ENCODE measurements at places on chromosomes 4 and X. TPM values are rescaled to one million over a fixed set of nuclear protein-coding genes. Genes with fewer than 3 reads are reported as not detected.

Gene GAGE12H
- total RNA-seq: not detected

Gene PNMA5
- 0.11 TPM for total RNA-seq

Gene MAGEA2
- not detected for total RNA-seq

Gene SLC26A1
- not detected for total RNA-seq

Gene AKAP4
- total RNA-seq: not detected

Gene SRPX2
- not detected for total RNA-seq

Gene SPANXC
- not detected for total RNA-seq

DNA sequence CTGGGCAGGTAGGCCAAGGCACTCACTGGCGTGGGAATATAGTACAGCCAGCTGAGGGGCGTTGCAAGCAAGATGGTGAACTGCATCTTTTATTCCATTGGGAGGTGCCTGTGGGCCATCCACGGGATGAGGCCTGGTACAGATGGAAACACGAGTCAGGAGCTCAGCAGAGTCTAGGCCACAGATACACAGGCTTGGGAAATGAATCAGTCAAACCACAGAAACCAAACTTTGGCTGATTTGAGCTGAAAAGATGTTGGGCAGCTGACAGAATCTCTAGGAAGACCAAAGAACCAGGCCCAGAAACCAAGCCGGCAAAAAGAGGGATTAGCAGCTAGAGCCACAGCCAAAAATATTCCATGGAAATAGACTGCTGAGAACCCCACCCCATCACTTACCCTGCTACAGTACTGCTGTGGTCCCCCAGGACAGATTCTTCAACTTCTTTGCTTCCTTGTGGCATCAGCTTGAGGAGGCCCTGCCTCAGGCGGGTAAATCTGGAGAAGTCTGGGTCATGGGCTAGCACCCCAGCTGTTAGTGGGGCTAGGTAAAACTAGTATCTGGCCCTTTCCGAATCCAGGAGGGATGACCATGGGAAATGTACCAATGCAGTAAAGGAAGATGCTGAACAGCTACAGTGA, 75.4 kb downstream of the TMEM131L start:
- H3K4me1 ChIP-seq: peaks cover 21% of the 10 kb centered on the region
- H3K27me3 ChIP-seq: no peaks in the 10 kb centered on the region
- H3K36me3 ChIP-seq: no peaks in the 10 kb centered on the region
- H3K4me3 ChIP-seq: no peak overlapping the region
- no peak for DNase-seq

DNA sequence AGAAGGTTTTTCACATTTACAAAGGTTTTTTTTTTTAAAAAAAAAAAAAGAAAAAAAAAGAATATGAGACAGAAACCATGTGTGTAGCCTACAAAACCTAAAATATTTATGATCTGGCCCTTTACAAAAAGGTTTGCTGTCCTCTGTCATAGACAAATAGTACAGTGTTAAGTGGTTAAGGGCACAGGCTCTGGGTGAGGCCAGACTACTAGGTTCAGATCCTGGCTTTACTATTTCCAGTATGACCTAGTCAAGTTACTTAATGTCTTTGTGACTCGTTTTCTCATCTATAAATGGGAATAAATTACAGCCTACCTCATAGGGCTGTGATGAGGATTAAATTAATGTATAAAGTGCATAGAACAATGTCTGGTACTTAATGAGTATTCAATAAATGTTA, 56.5 kb downstream of the GAB1 start:
- no peaks in the 10 kb centered on the region for H3K36me3 ChIP-seq
- no peaks in the 10 kb centered on the region for H3K27me3 ChIP-seq
- peaks cover 5% of the 10 kb centered on the region for H3K4me1 ChIP-seq
- DNase-seq: no peak
- no peak overlapping the region for H3K27ac ChIP-seq

DNA sequence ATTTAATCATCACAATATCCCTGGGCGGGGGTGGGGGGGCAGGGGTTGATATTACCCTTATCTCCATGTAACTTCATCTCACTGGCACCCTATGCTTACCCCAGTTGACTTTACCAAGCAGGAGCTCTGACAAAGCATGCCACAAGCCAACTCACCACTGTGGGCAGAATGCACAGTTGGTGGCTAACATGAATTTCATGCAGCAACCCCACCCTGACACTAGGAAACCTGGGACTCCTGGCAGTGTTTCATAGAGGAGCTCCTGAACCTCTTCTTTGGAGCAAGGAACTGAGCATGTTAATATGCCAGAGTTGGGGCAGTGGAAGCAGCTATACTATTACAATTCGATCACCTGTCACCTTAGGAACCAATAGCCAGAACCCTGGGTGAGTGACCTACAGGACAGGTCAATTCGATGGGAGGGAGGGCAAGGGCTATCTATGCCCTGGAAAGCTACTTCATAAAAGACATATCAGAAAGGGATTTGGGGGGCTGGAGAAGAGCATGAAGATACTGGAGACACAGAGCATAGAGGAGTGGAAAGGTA, 97.2 kb upstream of the ACSL4 start:
- H3K27me3 ChIP-seq: no peaks in the 10 kb centered on the region
- H3K4me3 ChIP-seq: no peak overlapping the region
- DNase-seq: no peak
- H3K27ac ChIP-seq: no peak overlapping the region
- H3K36me3 ChIP-seq: no peaks in the 10 kb centered on the region

- H3K36me3 ChIP-seq: no peaks in the 10 kb centered on the region
- no peak for DNase-seq
- no peak overlapping the region for H3K4me3 ChIP-seq
- no peaks in the 10 kb centered on the region for H3K27me3 ChIP-seq
- no peak overlapping the region for H3K27ac ChIP-seq
Measured at GRCh38 chr4:152117933-152118507, 357.2 kb upstream of the GATB start.

- H3K27ac ChIP-seq: no peak overlapping the region
- no peak for DNase-seq
- H3K4me1 ChIP-seq: no peaks in the 10 kb centered on the region
- no peak overlapping the region for H3K4me3 ChIP-seq
Measured at GRCh38 chr4:86156531-86156930, 203.3 kb downstream of the MAPK10 start.

GRCh38 chr4:163167333-163167626, 590 bp upstream of the NAF1 start:
- no peaks in the 10 kb centered on the region for H3K4me1 ChIP-seq
- no peak for DNase-seq
- H3K27me3 ChIP-seq: no peaks in the 10 kb centered on the region
- peak overlapping the region; percentile 78 for H3K4me3 ChIP-seq

DNA sequence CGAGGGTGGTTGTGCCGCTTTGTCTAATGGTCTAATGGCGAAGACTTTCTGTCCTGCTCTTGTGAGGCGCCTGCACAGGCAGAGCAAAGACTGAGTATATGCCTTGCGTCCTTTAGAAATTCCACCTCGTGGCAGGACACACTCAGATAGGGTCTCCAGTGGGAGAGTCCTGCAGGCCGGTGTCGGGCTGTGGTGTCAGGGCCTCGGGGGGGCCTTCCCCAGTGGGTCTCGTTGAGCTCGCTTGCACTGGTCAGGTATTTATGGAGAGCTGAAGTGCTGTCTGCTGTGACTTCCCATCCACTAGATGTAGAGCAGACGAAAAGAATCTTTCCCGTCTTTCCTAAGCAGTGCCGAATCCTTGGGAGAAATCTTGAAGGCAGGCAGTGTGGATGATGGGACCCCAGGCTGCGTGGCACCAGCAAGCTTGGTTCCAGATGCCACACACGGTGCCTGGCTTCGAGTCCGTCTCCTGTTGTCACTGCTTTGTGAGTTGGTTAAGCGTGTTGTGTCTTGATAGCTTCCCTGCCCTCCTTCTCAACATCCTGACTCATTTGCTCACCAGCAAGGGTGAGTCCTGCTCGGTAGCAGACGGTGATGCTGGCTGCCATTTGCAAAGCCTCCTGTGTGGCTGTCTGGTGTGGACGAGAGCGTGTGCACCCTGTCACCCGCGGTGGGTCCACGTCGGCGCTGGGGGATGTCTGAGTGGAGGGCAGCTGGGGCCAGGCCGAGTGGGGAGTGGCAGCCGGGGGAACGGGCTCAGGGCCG, 20.5 kb downstream of the MAEA start:
- H3K4me1 ChIP-seq: peaks cover 3% of the 10 kb centered on the region
- H3K27ac ChIP-seq: peak overlapping the region; percentile 43
- peaks cover 17% of the 10 kb centered on the region for H3K36me3 ChIP-seq
- no peaks in the 10 kb centered on the region for H3K27me3 ChIP-seq

DNA sequence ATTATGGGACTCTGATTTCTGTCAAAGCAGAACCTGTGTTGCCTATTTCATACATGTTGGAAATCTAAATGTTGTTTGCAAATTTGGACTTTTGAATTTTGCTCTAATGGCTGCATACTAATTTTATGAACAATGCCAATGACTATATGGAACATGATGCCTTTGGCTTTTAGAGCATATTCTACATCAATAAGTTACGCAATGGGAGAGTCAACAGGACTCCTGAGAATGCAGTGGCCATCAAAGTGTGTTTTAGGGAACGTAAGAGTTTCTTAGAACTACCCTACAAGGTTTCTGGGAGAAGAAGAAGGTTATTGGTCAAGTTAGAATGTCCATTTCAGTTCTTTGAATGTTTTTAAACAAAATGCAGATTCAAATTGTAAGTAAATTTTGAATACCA, 76.1 kb downstream of the SLIT2 start:
- H3K36me3 ChIP-seq: no peaks in the 10 kb centered on the region
- DNase-seq: no peak
- no peaks in the 10 kb centered on the region for H3K4me1 ChIP-seq
- H3K27ac ChIP-seq: no peak overlapping the region

DNA sequence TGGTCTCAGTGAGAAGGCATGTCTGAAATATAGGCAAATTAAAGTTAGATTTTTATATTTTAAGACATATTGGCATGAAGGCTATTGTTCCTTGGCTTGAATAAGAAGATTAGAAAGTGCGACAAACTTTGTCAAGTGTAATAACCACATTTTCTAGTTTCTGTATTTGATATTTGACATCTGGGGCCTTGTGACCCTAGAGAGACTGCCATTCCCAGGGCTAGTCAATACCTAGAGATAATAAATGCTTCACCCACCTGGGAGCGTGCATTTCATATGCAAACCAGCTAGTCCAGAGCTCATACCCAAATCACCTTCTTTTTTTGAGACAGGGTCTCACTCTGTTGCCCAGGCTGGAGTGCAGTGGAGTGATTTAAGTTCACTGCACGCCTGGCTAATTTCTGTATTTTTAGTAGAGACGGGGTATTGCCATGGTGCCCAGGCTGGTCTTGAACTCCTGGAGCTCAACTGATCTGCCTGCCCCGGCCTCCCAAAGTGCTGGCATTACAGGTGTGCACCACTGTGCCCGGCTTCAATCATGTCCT, 62.6 kb downstream of the COQ2 start:
- H3K4me3 ChIP-seq: no peak overlapping the region
- H3K27ac ChIP-seq: no peak overlapping the region
- no peaks in the 10 kb centered on the region for H3K4me1 ChIP-seq
- no peak for DNase-seq
- no peaks in the 10 kb centered on the region for H3K36me3 ChIP-seq

DNA sequence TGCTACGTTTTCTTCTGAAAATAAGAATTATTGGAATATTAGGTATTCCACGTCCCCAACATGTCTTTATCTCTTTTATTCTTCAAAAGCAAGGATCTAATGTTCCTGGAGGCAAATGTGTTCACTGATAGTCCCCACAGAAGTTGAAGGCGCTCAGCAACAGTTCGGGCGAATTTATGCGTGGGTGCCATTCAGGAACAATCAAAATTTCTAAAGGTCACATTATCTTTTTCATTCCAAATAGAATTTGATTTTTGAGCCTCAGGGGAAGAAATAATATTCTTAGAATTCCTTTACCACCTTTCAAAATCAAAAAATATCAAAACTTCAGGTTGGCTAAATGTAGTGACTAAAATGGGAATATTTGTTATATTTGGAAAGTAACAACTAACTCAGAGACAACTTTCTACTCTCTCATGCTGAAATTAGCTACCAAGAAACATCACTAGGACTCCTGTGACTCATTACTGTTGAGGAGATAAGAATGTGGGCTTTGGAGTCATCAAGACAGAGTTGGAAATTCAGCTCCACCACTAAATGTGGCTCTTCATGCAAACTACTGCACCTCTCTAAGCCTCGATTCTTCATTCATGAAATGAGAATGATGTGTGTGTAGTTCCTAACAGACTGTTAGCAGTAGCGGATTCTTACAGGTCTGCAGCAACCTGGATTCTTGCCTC, 72.3 kb upstream of the KIT start:
- H3K36me3 ChIP-seq: no peaks in the 10 kb centered on the region
- H3K4me1 ChIP-seq: peaks cover 2% of the 10 kb centered on the region
- DNase-seq: no peak
- H3K4me3 ChIP-seq: no peak overlapping the region
- H3K27me3 ChIP-seq: no peaks in the 10 kb centered on the region

DNA sequence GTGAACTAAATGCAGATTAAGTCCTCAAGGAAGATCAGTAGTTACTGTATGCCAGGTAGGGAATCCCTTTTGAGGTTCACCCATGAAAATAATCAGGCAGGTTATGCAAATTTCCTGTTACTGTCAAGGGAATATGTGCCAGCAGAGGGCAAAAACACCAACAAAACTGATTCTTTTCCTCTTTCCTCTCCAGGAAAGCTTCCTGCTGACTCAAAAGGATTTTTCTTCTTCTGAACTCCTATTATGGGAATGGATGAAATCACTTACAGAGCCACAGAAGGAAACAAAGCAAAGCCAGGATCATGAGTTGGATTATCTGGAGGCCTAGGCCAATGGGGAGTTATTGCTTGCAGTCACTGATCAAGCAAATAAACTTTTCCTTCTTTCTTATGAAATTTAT, 49.7 kb downstream of the TMPRSS11F start:
- no peaks in the 10 kb centered on the region for H3K4me1 ChIP-seq
- H3K27ac ChIP-seq: no peak overlapping the region
- no peak for DNase-seq
- no peaks in the 10 kb centered on the region for H3K36me3 ChIP-seq
- H3K27me3 ChIP-seq: no peaks in the 10 kb centered on the region
- H3K4me3 ChIP-seq: no peak overlapping the region

- DNase-seq: no peak
- no peaks in the 10 kb centered on the region for H3K36me3 ChIP-seq
- no peak overlapping the region for H3K4me3 ChIP-seq
- H3K27me3 ChIP-seq: no peaks in the 10 kb centered on the region
- H3K27ac ChIP-seq: no peak overlapping the region
Measured at GRCh38 chr4:109040441-109040840, 262.0 kb downstream of the COL25A1 start.

GRCh38 chr4:7254736-7255487, 62.6 kb downstream of the SORCS2 start:
- no peaks in the 10 kb centered on the region for H3K4me1 ChIP-seq
- H3K27me3 ChIP-seq: no peaks in the 10 kb centered on the region
- no peaks in the 10 kb centered on the region for H3K36me3 ChIP-seq
- H3K4me3 ChIP-seq: no peak overlapping the region
- no peak overlapping the region for H3K27ac ChIP-seq

DNA sequence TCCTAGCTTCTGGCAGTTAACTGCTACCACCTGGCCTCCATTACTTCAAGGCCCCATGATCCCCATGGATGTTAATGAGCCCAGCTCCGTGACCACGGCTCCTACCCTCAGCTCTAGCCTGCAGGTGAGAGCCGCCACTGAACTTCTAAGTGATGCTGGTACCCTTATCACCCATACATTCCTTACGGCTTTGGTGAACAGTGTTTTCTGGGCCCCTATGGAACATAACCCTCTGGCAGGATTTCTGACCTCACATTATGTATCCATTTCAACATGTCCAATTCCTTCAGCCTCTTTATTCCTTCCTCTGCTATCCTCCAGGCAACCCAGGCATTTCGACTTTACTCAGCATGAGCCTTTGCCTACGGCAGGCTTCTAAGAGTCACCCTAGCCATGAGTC, 24.6 kb downstream of the PAGE4 start:
- DNase-seq: no peak
- H3K27ac ChIP-seq: no peak overlapping the region
- H3K27me3 ChIP-seq: no peaks in the 10 kb centered on the region
- H3K4me3 ChIP-seq: no peak overlapping the region
- H3K36me3 ChIP-seq: no peaks in the 10 kb centered on the region
